ENCODE measurements at places on chromosomes 4 and X. TPM values are rescaled to one million over a fixed set of nuclear protein-coding genes. Genes with fewer than 3 reads are reported as not detected.

- no peak for DNase-seq
Observed at GRCh38 chr4:48305508-48305907, 35.8 kb upstream of the SLAIN2 start.

DNA sequence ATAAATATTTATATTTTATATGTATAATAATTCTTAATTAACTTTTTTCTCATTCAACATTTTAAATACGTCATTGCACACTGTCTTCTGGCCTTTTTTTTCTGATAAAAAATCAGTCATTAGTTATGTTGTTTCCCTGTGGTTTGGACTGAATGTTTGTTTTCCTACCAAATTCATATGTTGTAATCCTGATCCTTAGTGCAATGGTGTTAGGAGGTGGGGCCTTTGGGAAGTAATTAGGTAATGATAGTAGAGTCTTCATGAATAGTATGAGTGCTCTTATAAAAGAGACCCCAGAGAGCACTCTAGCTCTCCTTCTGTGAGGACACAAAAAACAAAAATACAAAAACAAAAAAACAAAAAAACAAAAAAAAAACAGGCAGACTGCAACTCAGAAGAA, 117.2 kb downstream of the GASK1B start:
- no peak for DNase-seq

DNA sequence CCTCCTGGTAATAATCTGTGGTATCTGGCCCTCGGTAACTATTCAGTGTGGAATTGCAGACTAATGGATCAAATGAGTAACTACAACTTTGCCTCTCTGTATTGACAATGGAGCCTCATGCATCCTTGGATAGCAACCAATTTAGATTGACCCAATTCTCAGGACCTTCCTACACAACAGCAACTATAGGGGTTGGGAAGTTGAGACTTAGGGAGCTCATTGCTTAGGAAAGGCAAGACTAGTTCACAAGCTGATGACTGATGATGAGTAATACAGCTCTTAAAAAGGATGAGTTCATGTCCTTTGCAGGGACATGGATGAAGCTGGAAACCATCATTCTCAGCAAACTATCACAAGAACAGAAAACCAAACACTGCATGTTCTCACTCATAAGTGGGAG, 47.5 kb upstream of the KLHL13 start:
- no peak for DNase-seq

DNA sequence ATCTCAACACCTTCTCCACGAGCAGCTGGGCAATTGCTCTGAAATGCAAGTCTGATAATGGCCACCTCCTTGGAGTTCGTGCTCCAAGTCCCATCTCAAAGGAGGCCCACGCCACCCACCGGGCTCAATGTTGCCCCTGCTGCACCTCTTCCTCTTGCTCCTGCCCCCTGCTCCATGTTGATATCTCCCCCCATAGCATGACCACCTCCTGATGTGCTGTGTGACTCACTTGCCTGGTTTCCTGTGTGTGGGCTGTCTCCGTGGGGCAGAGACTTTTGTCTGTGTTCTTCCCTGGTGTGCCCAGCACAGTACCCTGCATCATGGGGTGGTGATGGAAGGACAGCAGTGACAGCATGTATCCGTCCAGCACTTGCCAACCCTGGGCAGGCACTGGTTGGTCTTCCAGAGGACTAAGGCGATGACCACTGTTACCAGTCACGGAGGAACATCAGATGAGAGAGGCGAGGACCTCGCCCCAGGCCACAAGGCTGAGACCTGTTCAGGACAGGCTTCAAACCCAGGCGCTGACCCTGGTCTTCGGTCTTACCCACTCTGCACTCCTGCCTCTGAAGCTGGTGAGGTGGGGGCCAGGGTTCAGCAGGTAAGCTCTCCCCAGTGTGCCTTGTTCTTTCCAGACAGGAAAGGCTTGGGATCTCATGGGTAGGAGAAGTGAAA, 104.6 kb upstream of the LRPAP1 start:
- no peak for DNase-seq

- no peak for DNase-seq
Observed at GRCh38 chr4:138241281-138242075, 671 bp downstream of the SLC7A11 start.

DNA sequence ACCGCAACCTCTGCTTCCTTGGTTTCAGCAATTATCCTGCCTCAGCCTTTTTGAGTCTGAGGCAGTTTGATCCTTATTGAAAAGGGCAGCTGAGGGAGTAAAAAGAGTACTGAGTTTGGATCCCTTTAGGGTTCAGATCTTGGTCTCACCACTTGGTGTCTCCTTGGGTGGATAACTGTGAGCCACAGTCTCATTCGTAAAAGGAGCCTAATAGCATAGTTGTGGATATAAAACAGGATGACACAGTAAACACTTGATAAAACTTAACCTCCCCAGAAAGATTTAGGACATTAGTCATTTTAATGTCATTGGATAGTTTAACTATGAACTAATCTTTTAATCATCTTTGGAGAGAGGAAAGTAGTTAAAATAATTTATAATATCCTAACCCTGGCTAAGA, 173.0 kb downstream of the ANK2 start:
- no peak for DNase-seq

DNA sequence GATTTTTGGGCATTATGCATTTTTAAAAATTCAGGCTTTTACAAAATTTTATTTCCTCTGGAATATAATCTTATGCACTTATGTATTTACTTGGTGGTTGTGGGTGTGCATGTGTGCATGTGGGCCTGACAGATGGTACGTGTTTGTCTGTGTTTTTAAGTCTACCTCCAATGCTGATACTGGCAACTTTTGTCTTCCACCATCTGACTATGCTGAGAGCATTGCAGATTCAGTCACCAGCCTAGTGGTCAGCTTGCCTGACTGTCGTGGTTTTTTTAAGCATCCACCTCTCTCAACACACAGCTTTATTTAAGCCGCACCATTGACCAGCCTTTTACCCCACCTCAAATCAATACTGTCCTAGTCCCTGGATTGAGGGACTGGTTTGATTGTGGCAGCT, 37.1 kb downstream of the FSTL5 start:
- DNase-seq = no peak

GRCh38 chr4:41156574-41156973, 57.8 kb downstream of the APBB2 start:
- DNase-seq = no peak

- no peak for DNase-seq
Observed at GRCh38 chr4:85246055-85246454, 228.9 kb upstream of the ARHGAP24 start.

DNA sequence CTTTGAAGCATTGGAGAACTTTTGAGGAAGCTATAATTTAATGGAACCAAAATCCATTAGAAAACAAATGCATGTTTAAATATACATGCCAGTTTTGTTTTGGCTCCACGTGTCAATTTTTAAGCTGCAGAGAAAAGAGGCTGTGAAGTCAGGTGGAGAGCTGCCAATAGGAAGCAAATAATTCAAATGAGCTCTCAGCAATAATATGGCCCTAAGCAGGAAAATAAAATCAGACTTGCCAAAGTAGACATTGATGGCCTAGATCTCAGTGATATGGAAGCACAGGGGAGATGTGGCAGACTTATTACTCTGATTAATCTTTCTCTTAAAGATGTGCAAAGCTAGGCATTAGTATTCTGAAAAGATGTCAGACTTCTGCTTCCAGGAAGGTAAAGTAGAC, 769.8 kb upstream of the NDST4 start:
- DNase-seq = no peak

DNA sequence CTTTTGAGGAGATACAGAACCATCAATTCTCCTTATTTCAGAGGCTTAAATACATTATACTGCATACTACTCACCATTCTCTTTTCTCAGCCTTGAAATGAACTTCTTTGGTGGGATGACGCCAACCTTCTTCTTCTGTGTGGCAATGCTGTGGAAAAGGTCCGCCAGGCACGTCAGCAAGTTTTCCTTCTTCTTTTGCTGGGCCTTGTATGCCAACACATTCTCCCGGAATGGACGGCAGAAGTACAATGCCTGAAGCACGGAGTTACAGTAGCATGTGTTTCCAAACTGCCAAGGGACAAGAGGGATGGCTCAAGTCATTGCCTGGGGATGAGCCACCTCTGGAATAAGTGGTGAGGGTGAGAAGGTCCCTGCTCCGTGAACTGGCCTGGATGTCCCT, 31.2 kb downstream of the USP46 start:
- DNase-seq = no peak

DNA sequence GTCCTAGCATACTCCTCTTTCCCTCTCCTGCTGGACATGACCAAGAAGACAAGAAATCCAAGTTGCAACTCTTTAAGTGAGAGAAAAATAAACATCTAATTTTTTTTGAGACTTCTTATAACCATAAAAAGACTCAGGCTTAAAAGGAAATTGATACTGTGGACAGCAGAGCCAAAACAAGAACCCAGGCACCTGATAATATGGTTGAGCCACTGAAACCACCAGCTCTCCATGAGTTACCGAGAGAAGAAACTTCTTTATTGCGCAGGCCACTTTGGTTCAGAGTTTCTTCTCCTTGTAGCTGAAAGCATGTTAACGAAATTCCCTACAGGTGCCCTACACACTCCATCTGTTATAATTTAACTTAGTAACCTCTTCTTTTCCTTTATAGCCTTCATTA, 11.3 kb upstream of the SPCS3 start:
- no peak for DNase-seq

RHOXF2B gene
- not detected for polyA plus RNA-seq

LDOC1 gene
- polyA plus RNA-seq = 19.3 TPM

NSG1 gene
- polyA plus RNA-seq = 49.8 TPM

PAGE2B gene
- polyA plus RNA-seq = not detected

All from CD8-positive, alpha-beta memory T cell (primary cell).